GM20000 (cell line): ENCODE measurements at places on chromosomes 11 and 22.

- DNase-seq = no peak
Observed at GRCh38 chr22:24759765-24760164, 14.8 kb downstream of the PIWIL3 start.

DNA sequence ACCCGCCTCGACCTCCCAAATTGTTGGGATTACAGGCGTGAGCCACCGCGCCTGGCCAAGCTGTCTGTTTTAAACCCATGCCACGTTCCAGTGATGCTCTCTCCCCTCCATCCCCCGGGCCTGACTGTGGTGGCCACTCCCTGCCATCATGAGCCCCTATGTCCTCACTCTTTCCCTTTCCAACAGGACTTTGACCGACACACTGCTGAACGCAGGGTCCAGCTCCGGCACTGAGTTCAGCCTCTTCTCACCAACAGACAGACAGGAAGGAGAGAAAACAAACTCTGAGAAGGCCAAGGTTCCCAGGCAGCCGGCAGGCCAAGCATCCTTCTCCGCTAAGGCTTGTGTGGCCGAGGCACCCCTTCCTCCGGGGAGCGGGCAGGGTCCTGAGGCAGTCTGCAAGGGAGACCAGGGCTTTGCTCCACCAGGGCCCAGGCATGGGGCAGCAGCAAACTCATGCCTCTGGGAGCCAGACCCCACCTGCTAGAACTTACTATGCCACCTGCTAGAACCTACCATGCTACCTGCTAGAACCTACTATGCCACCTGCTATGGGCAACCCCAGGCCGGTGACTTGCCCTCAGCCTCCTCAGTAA lies 152.7 kb downstream of the CRYBB2 start:
- no peak for DNase-seq

- no peak for DNase-seq
Observed at GRCh38 chr11:7575841-7576725, 62.3 kb downstream of the PPFIBP2 start.

DNA sequence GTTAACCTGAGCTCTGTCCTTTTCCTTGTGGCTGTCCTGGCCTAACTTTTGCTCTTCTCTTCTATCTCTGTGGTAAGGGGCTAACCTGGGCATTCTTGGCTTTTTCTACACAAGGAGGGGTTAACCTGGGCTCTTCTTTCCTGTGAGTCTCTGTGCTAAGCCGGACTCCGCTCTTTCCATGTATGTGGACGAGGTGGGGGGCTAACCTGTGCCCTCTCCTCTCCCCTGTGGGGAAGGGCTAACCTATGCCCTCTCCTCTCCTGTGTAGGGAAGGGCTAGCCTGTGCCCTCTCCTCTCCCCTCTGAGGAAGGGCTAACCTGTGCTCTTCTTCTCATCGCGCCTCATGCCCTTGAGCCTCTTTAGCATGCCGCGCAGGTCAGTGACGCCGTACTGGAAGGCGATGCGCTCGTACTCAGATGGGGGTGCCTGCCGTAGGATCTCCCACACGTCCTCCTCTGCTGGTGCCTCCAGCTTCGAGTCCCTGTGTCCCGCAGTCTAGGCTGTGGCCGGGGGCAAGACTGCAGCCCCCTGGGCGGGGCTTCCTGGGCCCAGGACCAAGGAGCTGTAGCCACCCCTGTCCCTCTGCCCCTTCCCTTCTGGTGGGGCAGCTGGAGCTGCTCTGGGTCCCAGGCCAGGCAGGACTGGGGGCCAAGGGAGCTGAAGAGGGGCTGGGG lies 6.5 kb downstream of the MYBPC3 start:
- DNase-seq = no peak

- no peak for DNase-seq
Observed at GRCh38 chr11:134154441-134154840, 69.3 kb downstream of the NCAPD3 start.

GRCh38 chr22:32590556-32590955 lies 115.9 kb downstream of the FBXO7 start:
- no peak for DNase-seq

DNA sequence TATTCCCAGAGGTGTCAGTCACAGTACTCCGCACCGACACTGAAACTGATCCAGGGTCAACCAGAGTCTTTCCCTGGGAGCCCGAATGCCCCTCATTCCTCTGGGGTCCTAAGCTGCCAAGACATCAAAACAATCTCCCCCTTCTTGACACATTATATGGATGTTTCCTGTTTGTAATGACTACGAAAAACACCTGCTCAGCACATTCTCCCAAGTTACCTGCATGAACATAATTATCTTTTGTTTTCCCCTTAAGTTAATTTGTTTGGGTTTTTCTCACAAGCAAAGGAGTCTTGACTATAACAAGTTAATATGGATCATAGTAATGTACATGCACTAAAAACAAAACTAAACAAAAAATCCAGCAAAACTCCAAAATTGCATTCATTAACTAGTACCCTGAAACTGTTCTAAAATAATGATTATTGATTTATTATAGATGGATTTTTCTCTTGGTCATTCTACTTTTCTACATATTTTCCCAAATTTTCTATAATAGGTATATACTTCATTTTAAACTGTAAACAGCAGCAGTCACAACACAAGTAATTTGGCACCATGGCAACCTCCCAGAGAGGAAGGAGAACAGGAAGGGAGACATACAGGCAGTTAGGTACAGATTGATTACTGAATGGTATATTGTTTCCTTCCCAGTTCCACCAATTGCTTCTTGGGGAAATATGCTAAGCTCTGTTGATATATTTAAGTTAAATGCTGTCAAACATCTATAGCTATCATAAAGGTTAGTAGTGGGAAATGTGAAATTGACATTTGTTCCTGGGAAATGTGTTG lies 631.5 kb downstream of the METTL15 start:
- no peak for DNase-seq

- DNase-seq = no peak
Observed at GRCh38 chr11:2295971-2296912, 5.5 kb downstream of the C11orf21 start.

- no peak for DNase-seq
Observed at GRCh38 chr11:95364324-95365295, 133.6 kb upstream of the SESN3 start.

GRCh38 chr11:99311870-99312269 lies 291.1 kb downstream of the CNTN5 start:
- DNase-seq = no peak

DNA sequence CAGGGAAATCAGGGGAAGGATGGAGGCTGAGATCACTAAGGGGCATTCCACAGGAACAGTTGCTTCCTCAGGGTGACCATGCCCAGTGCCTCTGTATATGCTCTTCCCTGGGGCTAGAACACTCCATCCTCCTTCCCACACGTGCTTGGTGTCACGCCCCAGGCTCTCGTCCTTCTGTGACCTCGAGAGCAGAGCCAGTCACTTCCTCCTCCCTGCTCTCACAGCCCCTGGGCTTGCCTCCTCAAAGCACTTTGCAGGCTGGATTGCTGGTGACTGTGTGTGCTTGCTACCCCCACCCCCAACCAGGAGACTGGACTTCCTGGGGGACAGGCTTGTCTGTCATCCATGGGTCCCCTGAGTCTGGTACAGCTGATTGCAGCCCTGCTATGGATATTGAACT lies 56.5 kb upstream of the AMPD3 start:
- no peak for DNase-seq

GRCh38 chr11:124470561-124471227 lies 25.2 kb upstream of the OR8B8 start:
- no peak for DNase-seq

DNA sequence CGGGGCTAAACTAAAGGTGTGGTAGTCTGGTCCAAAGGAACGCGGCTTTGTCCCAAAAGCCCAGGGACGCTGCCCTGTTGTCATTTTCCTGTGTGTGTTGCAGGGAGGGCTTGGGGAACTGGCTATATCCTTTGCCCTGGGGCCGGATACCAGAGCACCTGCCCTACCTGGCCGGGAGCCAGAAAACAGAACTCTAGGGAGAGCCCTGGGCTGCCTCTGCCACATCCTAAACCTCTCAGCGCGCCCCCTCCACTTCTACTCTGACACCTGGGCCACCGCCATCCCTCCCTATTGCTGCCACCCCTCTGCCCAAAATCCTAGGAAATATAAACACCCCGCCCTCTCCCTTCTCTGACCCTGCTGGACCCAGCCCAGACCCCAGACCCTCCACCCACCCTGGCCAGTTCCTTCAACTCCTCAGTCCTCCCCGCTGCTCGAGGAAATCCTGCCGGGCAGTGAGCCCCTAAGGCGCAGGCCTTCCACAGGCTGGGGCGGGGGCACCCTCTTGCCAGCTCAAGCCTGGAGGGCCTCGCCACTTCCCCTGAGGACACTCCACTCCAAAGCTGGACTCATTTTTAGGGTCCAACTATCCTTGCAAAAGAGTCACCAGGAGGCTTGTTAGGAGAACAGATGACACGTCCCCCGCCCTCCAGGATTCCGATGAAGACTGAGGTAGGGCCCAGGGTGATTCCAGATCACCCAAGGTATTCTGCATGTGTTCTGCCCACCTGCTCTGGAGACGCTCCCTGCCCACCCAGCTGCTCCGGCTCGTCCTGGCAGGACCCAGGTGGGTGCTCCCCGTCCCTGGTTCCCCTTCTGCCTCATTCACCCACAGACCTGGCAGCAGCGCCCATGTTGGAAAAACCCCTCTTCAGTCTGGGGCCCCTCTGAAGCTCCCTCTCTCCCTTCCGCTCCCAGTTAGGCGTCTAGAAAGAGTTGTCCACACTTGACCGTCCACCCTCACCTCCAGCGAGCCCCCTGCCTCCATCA lies 12.2 kb downstream of the KCTD17 start:
- no peak for DNase-seq

DNA sequence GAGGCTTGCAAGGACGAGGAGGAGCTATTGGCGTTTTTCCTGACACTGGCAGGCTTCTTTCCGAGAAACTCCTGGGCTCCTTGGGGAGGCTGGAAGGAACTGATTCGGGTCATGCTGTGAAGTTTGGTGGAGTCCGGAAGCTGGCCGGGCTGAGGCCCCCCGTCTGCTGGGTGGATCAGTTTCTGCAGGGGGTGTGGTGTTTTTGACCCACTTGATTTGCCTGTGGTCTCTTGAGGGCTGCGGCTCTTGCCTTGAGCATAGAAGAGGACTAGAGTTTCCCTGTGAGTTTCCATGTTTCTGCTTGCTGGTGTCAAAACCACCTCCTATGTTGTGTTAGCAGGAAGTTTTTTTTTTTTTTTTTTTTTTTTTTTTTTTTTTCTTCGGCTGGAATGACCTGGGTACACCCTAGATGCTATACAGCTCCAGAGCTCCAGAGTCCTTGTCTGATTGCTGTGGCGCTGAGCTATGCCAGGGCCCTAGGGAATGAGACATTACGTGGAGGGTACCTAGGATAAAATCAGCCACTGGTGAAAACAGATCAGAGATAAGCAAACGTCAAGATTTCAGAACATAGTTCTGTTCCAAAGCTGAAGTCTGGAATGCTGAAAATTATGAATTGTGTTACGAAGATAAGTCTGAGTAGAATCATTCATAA lies 728 bp downstream of the TBC1D22A start:
- peak; percentile 84 for DNase-seq
